ENCODE measurements at places on chromosomes 3 and 15.

DNA sequence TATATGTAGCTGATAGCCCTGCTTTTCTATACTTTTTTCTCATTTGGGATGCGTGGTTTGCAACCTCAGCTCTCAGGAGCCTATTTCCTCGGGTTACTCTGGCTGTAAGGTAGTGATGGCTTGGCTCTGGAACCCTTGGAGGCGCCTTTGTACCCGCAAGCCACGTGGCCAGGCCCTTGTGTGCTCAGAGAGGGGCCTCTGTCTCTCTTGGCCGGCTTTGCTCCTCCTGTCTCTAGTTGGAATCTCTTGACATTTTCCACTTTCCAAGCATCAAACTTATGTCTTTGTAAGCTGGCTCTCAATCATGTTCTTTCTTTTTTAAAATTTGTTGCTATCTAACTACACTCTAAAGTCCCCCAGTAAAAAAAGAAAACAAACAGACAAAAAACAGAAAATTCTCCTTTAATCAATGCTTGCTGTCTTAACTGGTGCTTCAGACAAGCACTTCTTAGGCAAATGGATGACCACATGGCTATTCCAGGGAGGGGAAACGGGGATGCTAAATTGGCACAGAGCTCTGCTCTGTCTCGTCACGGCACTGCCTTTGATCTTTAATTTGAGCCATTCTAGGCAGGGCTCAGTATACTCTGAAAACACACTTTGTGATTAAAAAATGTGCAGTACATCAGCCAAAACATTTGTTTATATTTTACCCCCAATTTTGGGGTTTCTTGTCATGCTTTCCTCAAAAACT is 180.4 kb upstream of the NR2E3 start:
- DNase-seq, result no peak

GRCh38 chr3:106512846-106513245 is 644.0 kb upstream of the CBLB start:
- no peak for DNase-seq

GRCh38 chr15:68301301-68301700 is 23.8 kb downstream of the FEM1B start:
- DNase-seq, result no peak

GRCh38 chr3:149898771-149899170 is 71.9 kb downstream of the PFN2 start:
- no peak for DNase-seq

- no peak for DNase-seq
Observed at GRCh38 chr15:42012241-42012640, 8.6 kb downstream of the PLA2G4E start.

- no peak for DNase-seq
Observed at GRCh38 chr3:14674841-14675240, at the start of gene C3orf20. C3orf20 (plus strand) TSS chr3:14675141; CDS start chr3:14682714, 7,573 bp downstream.

DNA sequence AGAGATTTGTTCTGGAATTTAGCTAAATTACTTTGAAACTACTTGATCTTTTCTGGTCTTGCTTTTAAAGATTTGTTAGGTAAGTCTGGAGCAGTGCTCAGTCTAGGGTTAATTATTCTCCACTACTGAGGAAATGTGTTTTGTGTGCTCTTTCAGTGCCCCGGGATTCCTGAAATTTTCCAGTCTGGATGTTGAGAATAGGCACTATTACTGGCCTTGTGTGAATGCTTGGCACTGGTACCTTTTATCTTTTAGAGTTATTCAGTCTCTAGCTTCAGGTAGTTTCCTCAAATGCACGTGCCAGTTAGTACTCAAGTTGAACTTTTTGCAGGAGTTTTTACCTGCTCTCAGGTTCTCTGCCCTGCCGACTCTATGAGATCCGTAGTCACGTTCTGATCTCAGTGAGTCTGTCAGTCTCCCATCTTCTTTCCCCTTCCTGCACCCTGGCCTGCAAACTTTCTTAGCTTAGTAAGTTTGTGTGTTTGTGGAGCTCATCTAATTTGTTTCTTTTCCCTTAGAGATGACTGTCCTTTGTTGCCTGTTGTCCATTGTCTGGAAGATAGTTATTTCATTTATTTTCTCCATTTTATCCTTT is 39.5 kb downstream of the TCF12 start:
- DNase-seq, result no peak

- DNase-seq, result no peak
Observed at GRCh38 chr3:159779883-159780282, 208.8 kb upstream of the IL12A start.

DNA sequence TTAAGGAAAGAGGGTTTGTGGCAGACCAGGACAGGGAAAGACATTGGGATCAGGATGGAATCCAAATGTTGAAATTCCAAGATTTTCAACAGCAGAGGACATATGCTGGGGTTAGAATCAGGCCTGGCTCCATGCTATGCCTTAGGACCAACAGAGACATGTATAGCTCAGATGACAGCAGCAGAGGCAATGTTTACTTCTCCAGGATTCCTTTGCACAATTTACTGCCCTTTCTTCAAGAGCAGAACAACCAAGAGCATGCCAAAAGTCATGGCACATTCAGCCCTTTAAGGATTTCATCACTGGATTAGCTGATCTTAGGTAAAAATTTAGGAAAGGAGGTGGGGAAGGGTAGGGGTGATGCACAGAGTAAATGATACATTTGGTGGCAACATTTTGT is 69.6 kb upstream of the GSK3B start:
- no peak for DNase-seq

- DNase-seq, result no peak
Observed at GRCh38 chr3:112273536-112273935, 20.5 kb downstream of the SLC9C1 start.

DNA sequence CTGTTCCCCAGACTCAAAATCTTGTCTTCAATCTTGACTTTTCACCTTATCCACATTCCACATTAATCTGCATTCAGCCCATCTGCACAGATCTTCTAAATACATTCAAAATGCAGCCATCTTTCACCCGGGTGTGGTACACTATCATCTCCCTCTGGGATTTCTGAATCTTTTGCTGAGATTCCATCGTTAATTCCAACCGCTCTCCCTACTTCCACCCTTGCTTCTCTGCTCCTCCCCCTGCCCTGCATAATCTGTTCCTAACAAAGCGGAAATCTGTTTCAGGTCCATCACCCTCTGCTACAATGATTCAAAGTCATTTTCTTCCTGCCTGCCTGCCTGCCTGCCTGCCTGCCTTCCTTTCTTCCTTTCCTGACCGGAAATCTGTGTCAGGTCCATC is 7.9 kb upstream of the GOLGA8B start:
- DNase-seq, result no peak

GRCh38 chr15:87080547-87080946 is 1000.9 kb downstream of the AGBL1 start:
- DNase-seq, result no peak

GRCh38 chr3:78496501-78496900 is 1271.3 kb downstream of the ROBO1 start:
- DNase-seq, result peak; percentile 76

- DNase-seq, result no peak
Observed at GRCh38 chr3:132841621-132842020, 119.4 kb upstream of the NPHP3 start.

DNA sequence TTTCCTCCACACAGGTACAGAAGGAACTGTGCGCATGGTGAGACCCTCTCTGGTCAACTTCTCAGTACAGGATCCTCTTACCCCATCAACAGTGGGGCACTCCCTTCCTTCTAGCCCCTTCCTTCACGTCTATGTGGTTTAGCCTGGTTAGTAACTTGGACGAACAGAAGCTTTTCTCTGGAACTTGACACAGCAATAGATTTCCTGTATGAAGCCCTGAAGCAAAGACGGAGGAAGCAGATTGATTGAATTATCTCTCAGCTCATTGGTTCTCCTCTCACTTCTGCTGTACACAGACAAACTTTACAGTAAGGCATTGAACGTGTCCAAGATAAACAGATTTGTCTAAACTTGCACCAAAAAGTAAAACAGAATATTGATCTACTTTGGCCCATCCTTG is at the start of gene CD200R1:
CD200R1 (minus strand) TSS at position 210 of the 400 bp plus-strand sequence. CDS start 246 bp downstream, outside the sequence.
- no peak for DNase-seq

GRCh38 chr3:25960776-25961175 is 170.9 kb downstream of the OXSM start:
- DNase-seq, result no peak

All from NCI-H446 treated with DMSO at 0.1 percent for 48 hours (cell line).